ENCODE measurements at places on chromosomes 7 and 10.
A peak's percentile ranks its signal among the peaks of the same experiment; 100 is the strongest.

- DNase-seq = no peak
- H3K4me1 ChIP-seq = no peaks in the 10 kb centered on the region
- H3K27ac ChIP-seq = no peak overlapping the region
- no peaks in the 10 kb centered on the region for H3K36me3 ChIP-seq
- H3K27me3 ChIP-seq = no peaks in the 10 kb centered on the region
- H3K4me3 ChIP-seq = no peak overlapping the region
These were observed 147.8 kb upstream of the SEMA3E start for GRCh38 chr7:83796760-83797159.

GRCh38 chr7:43439631-43440401, 143.1 kb upstream of the STK17A start:
- no peak overlapping the region for H3K4me3 ChIP-seq
- DNase-seq = peak; percentile 16
- H3K36me3 ChIP-seq = no peaks in the 10 kb centered on the region
- no peaks in the 10 kb centered on the region for H3K4me1 ChIP-seq
- H3K27ac ChIP-seq = no peak overlapping the region

DNA sequence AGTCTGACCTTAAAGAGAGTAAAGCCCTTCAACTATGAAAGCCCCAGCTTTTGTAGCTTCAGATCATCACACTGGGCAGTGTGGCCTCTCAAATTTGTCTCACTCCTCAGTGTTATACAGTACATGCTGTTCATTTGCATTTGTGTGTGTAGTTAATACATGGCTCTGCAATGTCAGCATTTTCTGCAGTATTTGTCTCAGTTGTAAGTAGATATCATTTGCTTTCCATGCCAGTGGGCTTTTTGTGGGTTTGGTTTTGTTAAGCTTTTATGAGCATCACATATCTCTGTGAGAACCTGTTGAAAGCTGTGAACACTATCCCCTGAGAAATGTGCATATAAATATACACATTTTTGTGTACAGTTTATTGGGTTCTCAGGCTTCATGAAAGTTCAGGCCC, 57.0 kb downstream of the ZNF277 start:
- H3K36me3 ChIP-seq = no peaks in the 10 kb centered on the region
- H3K27ac ChIP-seq = no peak overlapping the region
- no peak overlapping the region for H3K4me3 ChIP-seq
- no peaks in the 10 kb centered on the region for H3K4me1 ChIP-seq

DNA sequence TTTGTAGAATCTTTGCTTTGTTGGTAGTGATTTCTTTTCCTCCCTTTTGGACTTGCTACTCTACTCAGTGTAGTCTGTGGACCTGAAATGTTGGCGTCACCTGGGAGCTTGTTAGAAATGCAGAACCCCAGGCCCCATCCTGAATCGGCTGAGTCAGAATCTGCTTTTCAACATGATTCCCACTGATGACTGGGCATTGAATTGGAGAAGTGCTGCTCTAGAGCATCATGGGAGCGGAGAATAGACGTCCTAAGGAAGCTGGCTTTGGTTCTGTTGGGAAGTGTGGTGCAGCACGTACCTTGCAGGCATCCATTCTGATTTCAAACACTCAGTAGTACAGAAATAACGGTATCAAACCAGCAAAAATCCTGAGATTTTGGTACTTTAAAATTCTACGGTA, 54.7 kb downstream of the RBM33 start:
- no peak overlapping the region for H3K27ac ChIP-seq
- H3K4me1 ChIP-seq = no peaks in the 10 kb centered on the region
- peaks cover 15% of the 10 kb centered on the region for H3K36me3 ChIP-seq
- DNase-seq = no peak

- DNase-seq = no peak
- H3K4me3 ChIP-seq = no peak overlapping the region
- peaks cover 36% of the 10 kb centered on the region for H3K4me1 ChIP-seq
- H3K27ac ChIP-seq = peak overlapping the region; percentile 74
- H3K27me3 ChIP-seq = no peaks in the 10 kb centered on the region
- no peaks in the 10 kb centered on the region for H3K36me3 ChIP-seq
These were observed 141.3 kb downstream of the IDE start for GRCh38 chr10:92432596-92432995.

- no peak overlapping the region for H3K4me3 ChIP-seq
- no peak overlapping the region for H3K27ac ChIP-seq
- H3K27me3 ChIP-seq = peaks cover 14% of the 10 kb centered on the region
- H3K36me3 ChIP-seq = peaks cover 20% of the 10 kb centered on the region
These were observed 40.6 kb upstream of the BMPR1A start for GRCh38 chr10:86715836-86716235.

DNA sequence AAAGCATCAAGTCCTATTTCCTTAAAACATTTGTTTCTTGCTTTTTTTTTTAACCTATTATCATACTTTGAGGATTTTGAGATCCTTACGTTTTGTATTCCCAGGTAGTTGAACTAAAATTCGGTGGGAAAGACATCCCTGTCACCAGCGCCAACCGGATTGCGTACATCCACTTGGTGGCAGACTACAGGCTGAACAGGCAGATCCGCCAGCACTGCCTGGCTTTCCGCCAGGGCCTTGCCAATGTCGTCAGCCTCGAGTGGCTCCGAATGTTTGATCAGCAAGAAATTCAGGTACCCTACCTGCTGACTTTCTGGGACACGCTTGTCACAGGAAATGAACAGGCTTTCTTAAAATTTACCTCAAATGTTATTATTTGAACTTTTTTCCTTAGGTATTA, 83.0 kb upstream of the DNAJB6 start:
- no peak overlapping the region for H3K4me3 ChIP-seq
- H3K36me3 ChIP-seq = peaks cover 40% of the 10 kb centered on the region
- no peak overlapping the region for H3K27ac ChIP-seq
- no peaks in the 10 kb centered on the region for H3K4me1 ChIP-seq
- H3K27me3 ChIP-seq = no peaks in the 10 kb centered on the region
- DNase-seq = peak; percentile 59

GRCh38 chr7:155649588-155649987, 5.1 kb downstream of the RBM33 start:
- H3K4me3 ChIP-seq = no peak overlapping the region
- H3K27ac ChIP-seq = no peak overlapping the region
- H3K36me3 ChIP-seq = no peaks in the 10 kb centered on the region
- H3K27me3 ChIP-seq = no peaks in the 10 kb centered on the region

GRCh38 chr7:100963874-100964273, 5.5 kb upstream of the MUC12 start:
- H3K4me1 ChIP-seq = peaks cover 4% of the 10 kb centered on the region
- DNase-seq = no peak
- H3K36me3 ChIP-seq = no peaks in the 10 kb centered on the region
- H3K27ac ChIP-seq = no peak overlapping the region
- H3K4me3 ChIP-seq = no peak overlapping the region

GRCh38 chr10:88949912-88950837, 2.4 kb downstream of the ACTA2 start:
- peaks cover 24% of the 10 kb centered on the region for H3K4me1 ChIP-seq
- H3K36me3 ChIP-seq = no peaks in the 10 kb centered on the region
- peak overlapping the region; percentile 89 for H3K27ac ChIP-seq
- H3K27me3 ChIP-seq = no peaks in the 10 kb centered on the region

- H3K36me3 ChIP-seq = no peaks in the 10 kb centered on the region
- H3K27me3 ChIP-seq = no peaks in the 10 kb centered on the region
- H3K4me3 ChIP-seq = no peak overlapping the region
- no peak overlapping the region for H3K27ac ChIP-seq
These were observed 53.9 kb downstream of the ARHGAP22 start for GRCh38 chr10:48550977-48551376.

- H3K4me1 ChIP-seq = peaks cover 3% of the 10 kb centered on the region
- no peaks in the 10 kb centered on the region for H3K36me3 ChIP-seq
- peaks cover 25% of the 10 kb centered on the region for H3K27me3 ChIP-seq
- no peak for DNase-seq
- no peak overlapping the region for H3K4me3 ChIP-seq
These were observed 76.6 kb downstream of the CYP26A1 start for GRCh38 chr10:93150289-93150688.

DNA sequence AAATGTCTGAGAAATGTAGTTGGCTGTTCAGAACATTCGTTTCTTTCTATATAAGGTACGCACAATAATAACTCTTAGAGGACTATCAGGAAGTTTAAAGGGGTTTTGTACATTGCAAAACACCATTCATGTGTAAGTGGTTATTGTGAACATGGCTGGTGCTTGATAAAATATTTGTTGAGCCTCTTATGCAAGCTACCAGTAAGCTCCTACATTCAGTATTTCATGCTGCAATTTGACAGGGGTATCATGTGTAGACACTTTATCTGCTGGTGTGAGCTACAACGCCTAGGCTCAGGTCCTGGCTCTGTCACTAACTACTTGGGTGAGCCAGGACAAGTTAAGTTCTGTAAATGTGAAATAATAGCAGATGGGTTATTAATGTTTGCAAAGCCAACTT, 75.5 kb downstream of the MAP3K8 start:
- no peak overlapping the region for H3K27ac ChIP-seq
- no peak for DNase-seq
- no peaks in the 10 kb centered on the region for H3K4me1 ChIP-seq

DNA sequence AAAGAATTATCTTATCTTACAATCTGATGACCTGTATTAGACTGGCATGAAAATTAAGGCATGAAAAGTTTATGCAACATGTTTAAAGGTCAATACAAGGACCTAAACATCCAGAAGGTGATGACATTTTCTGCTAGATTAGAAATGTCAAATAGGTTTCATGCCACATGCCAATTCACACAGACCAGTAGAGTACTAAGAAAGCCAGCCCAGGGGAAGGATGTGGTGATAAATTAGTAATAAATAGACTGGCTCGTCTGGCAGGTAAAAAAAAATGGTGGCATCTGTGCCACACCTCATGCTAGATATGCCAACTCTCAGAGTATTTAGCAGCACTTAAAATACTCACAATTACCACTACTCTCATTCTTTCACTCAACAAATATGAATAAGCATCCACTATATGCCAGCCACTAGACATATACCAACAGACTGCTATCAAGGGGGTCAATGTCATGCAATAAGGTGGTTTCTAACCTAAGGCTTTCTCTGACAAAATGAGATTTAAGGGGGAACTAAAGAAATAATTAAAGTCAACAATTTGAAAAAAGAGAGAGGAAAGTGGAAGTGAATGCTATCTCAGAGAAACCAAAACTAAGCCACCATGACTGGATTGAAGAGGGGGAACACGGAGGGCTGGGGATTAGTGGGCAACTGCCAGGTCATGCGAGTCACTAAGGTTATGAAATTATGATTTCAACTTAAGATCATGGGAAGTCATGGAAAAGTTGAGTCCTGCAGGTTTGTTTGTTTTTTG, 83.5 kb downstream of the SGMS1 start:
- no peaks in the 10 kb centered on the region for H3K27me3 ChIP-seq
- DNase-seq = no peak
- no peak overlapping the region for H3K4me3 ChIP-seq
- H3K36me3 ChIP-seq = no peaks in the 10 kb centered on the region
- no peak overlapping the region for H3K27ac ChIP-seq
- peaks cover 8% of the 10 kb centered on the region for H3K4me1 ChIP-seq

- no peak within 1 kb of the TSS for H3K4me3 ChIP-seq
- H3K27me3 ChIP-seq = peaks cover 25% of the 10 kb centered on the region
- no peaks in the 10 kb centered on the region for H3K4me1 ChIP-seq
- no peaks in the 10 kb centered on the region for H3K36me3 ChIP-seq
- no peak within 1 kb of the TSS for H3K27ac ChIP-seq
These were observed at the start of gene TRPV6 for GRCh38 chr7:142885311-142886230. Gene TRPV6, minus strand, starts transcription at chr7:142885745.

DNA sequence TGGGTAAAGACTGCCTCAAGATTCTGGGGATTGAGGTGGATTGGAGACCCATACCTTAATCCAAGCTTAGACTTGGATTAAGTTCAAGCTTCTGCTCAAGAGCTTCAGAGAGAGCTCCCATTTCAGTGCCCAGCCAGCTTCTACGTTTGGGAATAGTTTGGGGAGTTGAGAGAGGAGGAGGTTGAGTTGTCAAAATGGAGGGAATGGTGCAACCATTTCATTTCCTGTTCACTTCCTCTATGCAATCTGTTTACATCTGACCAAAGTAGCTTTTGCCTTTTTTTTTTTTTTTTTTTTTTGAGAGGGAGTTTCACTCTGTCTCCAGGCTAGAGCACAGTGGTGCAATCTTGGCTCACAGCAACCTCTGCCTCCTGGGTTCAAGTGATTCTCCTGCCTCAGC, 65.8 kb downstream of the ENTPD1 start:
- H3K27me3 ChIP-seq = peaks cover 4% of the 10 kb centered on the region
- no peak overlapping the region for H3K4me3 ChIP-seq
- DNase-seq = no peak
- H3K36me3 ChIP-seq = no peaks in the 10 kb centered on the region
- H3K27ac ChIP-seq = no peak overlapping the region

DNA sequence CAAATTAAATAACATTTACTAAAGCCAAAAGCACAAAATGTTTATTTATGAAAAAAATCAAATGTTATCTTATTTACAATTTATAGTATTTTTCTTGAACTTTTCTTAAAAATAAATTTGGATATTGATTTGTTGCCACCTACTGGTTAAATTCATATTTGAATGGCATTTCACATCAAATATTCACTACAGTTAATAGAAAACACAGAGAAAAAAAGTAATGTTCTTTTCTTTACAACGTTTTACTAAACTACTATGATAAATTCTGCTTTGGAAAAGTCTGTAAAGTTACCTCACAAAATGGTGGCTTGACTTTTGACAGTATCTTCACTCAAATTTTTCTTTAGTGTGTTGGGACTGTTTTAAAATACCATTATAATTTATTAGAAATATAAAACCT, 52.7 kb downstream of the SRPK2 start:
- H3K4me1 ChIP-seq = peaks cover 18% of the 10 kb centered on the region
- no peaks in the 10 kb centered on the region for H3K36me3 ChIP-seq
- no peak for DNase-seq
- H3K4me3 ChIP-seq = no peak overlapping the region
- H3K27me3 ChIP-seq = no peaks in the 10 kb centered on the region

- no peaks in the 10 kb centered on the region for H3K36me3 ChIP-seq
- no peak for DNase-seq
- peaks cover 30% of the 10 kb centered on the region for H3K4me1 ChIP-seq
- H3K4me3 ChIP-seq = peak overlapping the region; percentile 29
These were observed 1.4 kb downstream of the HOXA5 start for GRCh38 chr7:27141923-27142579.

- H3K36me3 ChIP-seq = no peaks in the 10 kb centered on the region
- H3K27ac ChIP-seq = no peak overlapping the region
- no peak overlapping the region for H3K4me3 ChIP-seq
- H3K27me3 ChIP-seq = peaks cover 8% of the 10 kb centered on the region
- no peak for DNase-seq
These were observed 1245.7 kb upstream of the SORCS1 start for GRCh38 chr10:108410236-108410635.

GRCh38 chr7:33932832-33933468, 27.6 kb downstream of the BMPER start:
- DNase-seq = peak; percentile 80
- no peaks in the 10 kb centered on the region for H3K27me3 ChIP-seq
- H3K4me3 ChIP-seq = no peak overlapping the region
- H3K36me3 ChIP-seq = no peaks in the 10 kb centered on the region
- H3K4me1 ChIP-seq = peaks cover 3% of the 10 kb centered on the region

GRCh38 chr10:35208949-35209613, 82.4 kb downstream of the CREM start:
- no peak overlapping the region for H3K27ac ChIP-seq
- H3K36me3 ChIP-seq = peaks cover 38% of the 10 kb centered on the region
- no peaks in the 10 kb centered on the region for H3K27me3 ChIP-seq
- DNase-seq = no peak
- H3K4me3 ChIP-seq = no peak overlapping the region
- H3K4me1 ChIP-seq = no peaks in the 10 kb centered on the region
